Panc1 (cell line): ENCODE measurements at places on chromosomes 4 and X.
A peak's percentile ranks its signal among the peaks of the same experiment; 100 is the strongest.

GRCh38 chr4:111602848-111603247 lies 542.4 kb upstream of the FAM241A start:
- DNase-seq: no peak

DNA sequence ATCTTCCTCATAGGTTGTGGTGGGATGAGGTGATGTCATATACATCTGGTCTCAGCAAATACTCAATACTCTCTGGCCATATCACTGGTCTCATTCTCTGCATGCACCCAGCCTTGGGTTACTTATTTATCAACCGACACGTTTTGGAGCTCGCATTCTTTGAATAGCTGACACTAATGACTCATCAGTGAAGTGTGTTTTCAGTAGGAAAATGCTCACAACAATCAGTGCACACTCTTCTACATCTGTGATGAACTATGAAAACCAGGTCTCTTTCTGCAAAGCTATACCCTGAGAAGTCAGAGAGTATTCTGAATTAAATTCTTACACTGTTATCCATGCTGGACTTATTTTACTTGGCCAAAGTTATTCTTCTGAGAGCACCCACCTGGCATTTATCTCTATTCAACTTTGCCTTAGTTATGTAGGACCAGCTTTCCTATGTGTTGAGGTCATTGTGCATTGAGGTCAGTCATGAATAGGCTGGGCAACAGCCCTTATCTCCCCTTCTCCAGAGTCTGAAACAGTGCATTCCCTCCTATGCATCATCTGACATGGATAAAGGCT lies 58.7 kb upstream of the DHX15 start:
- DNase-seq: no peak

DNA sequence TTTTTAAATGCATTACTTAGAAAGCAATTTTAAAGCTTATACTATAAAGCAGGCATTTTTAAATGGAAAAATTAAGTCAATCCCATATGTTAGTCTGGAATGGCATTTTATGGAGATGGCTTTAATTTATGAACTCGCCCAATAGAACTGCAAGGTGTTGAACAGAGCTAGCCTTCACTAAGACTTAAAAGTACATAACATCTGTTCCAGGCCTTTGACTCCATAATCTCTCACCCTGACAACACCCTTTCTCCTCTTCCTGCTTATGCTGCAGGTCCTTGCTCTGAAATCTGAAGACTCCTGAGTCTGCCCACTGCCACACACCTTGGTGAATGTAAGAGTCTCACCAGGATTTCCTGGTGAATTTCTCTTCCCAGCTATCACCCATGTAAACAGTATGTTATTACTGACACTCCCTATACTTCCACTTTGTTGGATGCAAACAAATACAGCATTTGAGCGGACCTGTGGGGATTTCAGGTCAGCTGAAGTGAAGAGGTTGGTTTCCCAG lies 17.7 kb upstream of the SLC39A8 start:
- DNase-seq: no peak

DNA sequence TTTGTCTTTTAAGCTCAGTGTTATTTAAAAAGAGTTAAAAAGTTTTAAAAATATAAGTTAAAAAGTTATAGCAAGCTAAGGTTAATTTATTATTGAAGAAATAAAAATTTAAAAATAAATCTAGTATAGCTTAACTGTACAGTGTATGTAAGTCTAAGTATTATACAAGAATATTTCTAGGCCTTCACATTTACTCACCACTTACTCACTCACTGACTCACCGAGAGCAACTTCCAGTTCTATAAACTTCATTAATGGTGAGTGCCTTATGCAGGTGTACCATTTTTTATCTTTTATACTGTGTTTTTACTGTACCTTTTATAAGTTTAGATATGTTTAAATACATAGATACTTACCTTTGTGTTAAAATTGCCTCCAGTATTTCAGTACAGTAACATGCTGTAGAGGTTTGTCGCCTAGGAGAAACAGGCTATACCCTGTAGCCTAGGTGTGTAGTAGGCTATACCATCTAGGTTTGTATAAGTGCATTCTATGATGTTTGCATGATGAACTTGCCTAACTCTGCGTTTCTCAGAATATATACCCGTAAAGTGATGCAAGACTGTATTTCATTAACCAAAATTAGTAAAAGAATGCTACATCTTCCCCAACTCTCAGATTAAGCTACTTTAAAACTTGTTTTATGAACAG lies 202.9 kb downstream of the CFAP299 start:
- DNase-seq: peak; percentile 10

DNA sequence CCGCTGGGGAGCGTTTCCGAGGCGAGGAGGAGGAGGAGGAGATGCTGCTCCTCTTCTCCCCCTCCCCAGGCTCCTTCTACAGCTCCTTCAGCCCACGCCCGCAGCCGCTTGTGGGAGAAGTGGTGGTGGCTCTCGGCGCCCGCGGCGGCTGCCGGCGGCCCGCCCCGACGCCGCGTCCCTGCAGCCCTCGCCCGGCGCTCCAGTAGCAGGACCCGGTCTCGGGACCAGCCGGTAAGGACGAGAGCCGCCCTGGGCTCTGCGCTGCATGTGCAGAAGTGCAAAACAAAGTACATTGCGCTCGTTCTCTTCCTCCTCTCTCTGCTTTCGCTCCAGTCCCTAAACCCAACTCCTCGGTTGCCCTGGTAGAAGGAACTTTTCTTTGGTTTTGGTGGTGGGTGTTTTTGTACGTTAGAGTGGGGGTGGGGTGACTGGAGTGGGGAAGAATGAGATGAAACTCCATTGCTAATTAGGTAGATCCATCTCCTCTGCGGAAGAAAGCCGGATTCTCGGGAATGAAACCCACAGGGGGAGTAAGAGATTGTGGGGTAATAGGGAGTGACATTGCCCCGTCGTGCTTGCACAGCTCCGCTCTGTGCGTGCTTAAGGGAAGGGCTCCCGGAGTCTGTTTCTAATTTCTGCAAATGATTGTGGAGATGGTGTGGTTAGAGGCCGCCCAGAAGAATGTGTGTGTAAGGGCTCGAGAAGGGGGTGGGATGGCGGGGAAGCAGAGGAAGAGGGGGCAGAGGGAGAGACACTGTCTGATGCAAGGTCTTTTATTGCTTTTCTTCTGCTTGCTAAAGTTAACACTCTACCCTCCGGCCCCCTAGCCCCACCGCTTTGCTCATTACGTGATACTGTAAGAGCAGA lies 677 bp downstream of the PTPN13 start:
- no peak for DNase-seq

DNA sequence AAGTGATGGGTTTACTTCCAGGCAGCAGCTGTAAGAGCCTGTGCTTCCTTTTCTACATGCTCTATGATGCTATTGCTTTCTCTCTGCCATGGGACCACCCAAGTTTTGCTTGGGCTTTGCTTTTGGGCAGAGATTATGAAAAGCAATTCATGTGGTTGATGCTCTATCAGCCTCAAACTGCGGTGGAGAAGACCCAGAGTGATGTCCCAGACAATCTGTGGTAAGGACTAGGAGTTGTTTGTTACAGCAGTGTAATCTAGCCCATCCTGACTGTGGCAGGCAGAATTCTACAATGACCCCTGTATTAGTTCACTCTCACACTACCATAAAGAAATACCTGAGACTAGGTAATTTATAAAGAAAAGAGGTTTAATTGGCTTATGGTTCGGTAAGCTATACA lies 9.2 kb upstream of the CYTL1 start:
- no peak for DNase-seq

DNA sequence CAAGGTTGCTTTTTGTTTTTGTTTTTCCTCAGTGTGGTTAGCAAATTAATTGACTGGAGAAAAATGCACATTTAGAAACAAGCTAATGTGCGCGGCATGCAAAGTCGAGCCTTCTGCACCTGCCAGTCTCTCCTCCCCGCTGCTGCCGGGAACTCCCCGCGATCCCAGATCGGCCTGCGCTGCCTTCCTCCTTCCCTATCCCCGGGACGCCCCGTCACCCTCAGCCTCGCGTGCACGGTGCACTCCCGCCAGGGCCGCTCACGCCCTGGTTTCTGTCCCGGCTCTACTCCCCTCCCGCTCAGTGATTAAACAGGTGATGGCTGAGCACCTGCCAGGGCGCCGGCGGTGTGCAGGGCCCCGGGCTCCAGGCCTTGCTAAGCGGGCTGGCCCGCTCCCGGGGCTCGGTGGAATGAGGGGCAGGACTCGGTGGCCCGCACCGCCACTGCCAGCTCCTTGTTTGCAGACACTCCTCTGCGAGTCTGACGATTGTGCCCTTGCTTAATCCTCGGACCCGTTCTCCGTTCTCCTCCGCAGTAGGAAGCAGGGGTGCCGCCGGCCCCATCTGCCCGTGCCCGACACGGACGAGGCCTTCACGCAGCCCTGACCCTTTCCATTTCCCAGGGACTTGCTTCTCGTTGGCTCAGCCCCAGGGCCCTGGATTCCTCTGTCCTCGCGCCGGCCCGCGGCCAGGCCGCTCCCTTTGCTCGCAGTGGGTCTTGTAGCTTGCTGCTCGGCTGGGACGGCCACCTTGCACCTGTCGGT lies 143.4 kb downstream of the TRIML1 start:
- DNase-seq: no peak

GRCh38 chr4:90841676-90842075 lies 714.5 kb downstream of the CCSER1 start:
- no peak for DNase-seq

DNA sequence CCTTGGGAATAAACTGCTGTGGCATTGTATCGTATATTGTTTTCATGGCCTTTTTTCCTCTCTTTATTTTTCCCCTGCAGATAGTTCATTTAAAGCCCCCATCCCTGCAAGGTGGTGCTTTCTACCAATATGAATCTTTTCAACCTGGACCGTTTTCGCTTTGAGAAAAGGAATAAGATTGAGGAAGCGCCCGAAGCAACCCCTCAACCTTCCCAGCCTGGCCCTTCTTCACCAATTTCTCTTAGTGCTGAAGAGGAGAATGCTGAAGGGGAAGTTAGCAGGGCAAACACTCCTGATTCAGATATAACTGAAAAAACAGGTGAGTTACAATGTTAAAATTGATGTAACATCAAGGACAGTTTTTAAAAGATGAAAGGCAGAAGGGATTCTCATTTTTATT lies 601 bp downstream of the SMARCAD1 start:
- DNase-seq: no peak
